ENCODE measurements at places on chromosomes 3 and 15.

DNA sequence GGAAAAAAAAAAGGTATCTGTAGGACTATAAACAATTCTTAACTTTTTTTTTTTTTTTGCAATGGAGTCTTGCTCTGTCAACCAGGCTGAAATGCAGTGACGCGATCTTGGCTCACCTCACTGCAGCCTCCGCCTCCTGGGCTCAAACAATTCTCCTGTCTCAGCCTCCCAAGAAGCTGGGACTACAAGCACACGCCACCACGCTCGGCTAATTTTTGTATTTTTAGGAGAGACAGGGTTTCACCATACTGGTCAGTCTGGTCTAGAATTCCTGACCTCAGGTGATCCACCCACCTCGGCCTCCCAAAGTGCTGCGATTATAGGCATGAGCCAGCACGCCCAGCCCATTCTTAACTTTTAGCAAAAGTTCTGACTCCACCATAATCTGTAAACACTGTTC is 50.5 kb downstream of the TRPM7 start:
- no peak for DNase-seq

DNA sequence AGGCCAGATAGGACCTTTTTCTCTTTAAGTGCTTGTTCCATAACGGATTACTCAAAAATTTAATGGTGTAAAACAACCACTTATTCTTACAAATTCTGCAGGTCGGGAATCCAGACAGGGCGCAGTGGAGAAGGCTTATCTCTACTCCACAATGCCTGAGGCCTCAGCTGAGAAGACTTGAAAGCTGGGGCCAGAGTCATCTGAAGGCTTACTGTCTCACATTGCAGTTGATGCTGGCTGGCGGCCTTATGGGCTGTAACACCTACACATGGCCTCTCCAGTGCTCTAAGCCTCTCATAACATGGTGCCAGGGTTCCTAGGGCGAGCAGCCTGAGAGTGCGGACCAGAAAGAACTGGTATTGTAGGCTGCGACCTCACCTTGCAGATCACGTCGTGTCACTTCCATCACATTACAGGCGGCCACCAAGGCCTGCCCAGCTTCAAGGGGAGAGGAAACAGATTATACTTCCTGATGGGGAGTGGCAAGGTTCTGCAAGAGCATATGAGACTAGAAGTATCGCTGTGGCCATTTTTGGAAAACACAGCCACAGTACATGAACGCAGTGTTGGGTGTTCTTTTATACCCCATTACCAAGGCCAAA is 32.4 kb downstream of the CMTM7 start:
- DNase-seq = no peak

DNA sequence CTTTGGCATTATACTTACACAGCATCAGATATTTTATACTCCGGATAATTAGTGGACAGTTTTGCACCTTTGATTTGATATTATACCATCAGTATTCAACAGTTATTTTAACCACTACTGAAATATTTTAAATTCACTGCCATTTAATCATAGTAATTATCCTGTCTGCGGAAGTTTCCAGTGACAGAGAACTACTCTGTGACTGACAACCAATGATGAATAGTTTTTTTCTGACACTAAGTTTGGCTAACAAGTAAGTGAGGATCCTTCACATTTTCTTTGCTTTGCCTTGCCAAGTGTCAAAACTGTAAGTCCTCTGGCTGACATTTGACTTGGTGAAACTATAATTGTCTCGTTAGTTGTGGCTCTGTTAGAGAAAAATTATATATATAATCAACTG is 30.5 kb upstream of the GOLGA8B start:
- no peak for DNase-seq

DNA sequence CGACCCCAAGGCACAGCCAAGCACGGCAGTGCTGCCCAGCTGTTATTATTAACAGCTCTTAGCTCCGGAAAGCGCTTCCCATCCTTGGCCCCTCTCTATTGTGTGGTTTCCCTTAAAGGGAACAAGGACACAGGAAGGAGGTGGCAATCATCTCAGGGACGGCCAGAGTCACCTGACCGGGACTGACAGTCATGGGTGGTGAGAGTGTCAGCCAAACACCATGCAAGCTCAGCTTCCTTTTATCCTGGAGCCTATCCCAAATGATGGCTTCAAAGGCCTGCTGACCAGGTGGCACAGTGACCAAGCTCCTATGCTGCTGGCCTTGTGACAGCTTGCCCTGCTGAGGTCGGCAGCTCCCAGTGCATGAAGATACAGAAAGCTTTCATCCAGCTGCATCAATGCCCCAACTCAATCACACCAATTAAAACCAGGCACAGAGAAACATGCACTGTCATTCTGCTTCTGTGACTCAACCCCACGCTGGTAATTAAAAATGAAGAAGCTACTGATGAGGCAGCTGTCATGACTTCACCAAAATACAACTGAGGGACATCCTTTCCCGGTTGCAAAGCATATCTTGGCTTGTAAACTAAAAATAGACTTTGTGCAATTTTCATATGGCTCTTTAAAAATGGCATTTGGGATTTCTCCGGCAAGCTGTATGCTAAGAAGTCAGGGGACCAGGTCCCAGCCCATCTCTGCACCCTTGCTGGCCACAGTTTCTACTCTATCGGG is 34.0 kb downstream of the PCSK6 start:
- peak; percentile 63 for DNase-seq

DNA sequence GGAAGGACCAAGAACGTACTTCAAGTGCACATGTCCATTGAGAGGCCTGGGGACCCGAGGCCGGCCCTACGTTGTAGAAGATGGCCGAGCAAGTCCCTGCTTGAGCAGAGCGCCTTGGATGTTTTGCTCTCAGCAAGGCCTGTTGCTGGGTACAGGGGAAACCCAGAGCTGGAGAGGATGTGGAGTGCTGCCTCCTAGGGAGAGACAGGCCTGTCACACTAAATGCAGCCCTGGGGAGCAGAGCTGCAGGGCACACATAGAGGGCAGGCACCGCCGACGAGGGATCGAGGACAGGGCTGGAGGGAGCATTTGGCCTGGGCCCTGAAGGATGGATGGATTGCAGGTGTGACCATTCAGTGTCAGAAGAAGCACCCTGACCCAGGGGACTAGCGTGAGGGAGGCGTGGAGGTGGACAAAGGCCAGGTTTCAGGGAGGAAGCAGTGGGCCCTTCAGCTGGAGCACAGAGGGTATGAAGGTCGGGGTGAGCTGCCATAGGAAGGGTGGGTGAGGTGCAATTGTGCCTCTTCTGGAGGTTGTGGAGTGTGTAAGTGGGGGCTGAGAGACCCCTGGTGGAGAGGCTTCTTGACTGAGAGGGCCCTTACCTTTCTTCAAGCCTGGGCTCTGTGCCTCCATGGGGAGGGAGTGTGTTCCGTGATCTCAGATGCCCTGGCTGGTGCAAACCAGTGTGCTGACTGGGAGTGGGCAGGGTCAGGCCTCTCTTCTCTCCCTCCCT is 142.4 kb downstream of the CHDH start:
- no peak for DNase-seq

DNA sequence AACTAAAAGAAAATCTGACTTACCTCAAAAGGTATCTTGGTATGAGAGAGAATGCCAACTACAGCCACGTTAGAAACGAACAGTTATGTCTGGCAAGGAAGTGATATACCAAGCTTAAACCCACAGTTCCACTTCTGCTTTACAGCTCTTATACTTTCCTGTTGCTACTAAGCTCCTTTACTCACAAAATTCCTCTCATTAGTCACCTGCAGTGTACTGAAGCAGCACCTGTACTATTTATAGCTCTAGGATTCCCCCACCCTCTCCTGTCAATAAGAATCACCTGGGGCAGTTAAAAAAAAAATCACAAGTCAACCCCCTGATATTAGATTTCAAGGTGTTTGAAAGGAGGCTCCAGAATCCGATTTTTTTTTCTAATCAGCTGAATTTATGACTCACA is 2.9 kb upstream of the TMEM266 start:
- no peak for DNase-seq

- DNase-seq = no peak
These were observed 1040.1 kb upstream of the NR2F2 start for GRCh38 chr15:95290176-95290974.

GRCh38 chr15:81195339-81195864 is 1.3 kb upstream of the IL16 start:
- DNase-seq = no peak

DNA sequence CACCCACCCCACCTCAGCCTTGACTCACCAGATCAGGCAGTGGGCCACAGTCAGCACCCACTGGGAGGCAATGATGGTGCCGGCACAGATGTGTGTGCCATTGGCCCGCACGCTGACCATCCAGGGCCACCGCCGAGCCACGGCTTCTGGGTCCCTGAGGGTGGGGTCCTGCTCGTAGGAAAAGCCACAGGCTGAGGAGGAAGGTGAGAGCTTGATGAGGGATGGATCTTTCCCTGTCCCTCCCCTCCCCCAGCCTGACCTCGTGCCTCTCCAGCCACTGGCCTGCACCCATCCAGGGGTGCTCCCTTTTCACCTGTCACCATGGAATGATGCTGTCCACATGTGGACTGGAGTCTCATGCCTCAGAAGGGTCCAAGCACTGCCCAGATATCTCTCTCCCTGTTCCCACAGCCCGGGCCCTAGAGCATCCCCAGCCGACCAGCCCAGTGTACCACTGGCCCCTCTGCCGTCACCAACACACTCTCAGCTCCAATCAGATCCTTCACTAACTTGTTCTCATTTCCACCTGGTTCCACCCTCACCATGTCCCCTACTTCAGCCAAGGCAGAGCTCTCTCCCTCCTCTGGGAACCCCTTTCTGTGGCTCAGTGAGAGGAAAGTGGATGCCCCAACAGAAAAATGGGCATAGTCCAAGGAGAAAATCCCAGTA is 2.0 kb downstream of the PRSS50 start:
- no peak for DNase-seq

DNA sequence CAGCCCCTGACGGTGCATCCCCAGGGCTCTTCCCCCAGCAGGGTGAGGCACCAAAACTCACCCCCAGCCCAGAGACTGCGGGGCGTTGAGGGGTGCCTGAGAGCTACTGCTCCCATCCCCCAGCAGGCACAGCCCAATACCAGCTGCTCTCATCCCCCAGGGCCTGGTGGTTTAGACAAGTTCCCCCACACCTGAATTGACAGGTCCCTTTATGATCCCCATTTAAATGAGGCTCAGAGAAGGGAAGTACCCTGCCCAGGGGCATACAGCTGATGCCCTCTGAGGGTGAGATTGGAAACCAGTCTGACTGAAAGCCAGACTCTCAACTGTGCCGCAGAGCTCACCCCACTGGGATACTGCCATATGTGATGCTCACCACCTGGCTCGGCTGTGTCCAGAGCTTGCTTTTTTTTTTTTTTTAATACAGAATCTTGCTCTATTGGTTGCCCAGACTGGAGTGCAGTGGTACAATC is 20.1 kb downstream of the DUSP7 start:
- DNase-seq = peak; percentile 72

- no peak for DNase-seq
These were observed 57.5 kb downstream of the IGSF11 start for GRCh38 chr3:118977118-118977517.

GRCh38 chr15:61092361-61093157 is 136.5 kb downstream of the RORA start:
- DNase-seq = no peak

DNA sequence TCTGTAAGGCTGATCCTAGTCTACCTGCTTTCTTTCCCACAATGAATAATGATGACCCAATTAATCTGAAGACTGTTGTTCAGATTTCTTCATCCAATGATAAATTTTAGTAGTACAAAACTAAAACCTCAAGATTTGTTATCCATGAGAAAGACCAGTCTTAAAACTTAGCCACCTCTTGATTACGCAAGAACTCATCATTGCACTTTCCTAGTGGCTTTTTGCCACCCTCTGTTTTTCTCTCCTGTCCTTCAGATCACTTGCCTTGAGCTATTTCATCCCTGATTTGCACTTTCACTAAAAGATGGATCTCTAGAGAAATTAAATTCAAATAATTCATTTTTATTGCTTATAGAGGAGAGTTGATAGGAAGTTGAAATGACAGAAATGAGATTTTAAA is 142.7 kb upstream of the RBMS3 start:
- no peak for DNase-seq

GRCh38 chr3:124351430-124352148 is 359.7 kb upstream of the ROPN1 start:
- peak; percentile 62 for DNase-seq

GRCh38 chr3:77179762-77180161 is 139.9 kb downstream of the ROBO2 start:
- no peak for DNase-seq

- no peak for DNase-seq
These were observed 39.2 kb downstream of the BOC start for GRCh38 chr3:113250566-113250965.

DNA sequence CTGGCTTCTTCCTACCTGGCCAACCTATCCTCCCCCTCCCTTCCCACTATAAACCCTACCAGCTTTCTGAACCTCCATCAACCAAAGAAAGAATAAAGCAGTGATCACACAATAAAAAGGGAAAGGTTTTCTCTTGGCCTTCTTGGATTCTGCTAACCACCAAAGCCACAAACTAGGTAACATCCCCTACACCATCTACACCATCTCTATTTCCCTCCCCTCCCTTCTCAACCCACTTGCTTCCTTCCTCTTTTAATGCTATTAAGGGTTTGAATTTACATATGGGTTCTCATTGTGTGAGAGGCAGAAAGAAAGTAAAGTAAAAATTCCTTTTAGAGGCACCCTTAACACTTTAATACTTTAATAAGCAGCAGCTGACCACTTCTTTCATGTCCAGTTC is 25.8 kb upstream of the RSL24D1 start:
- DNase-seq = no peak

GRCh38 chr15:63601026-63601703 is 4.0 kb downstream of the FBXL22 start:
- peak; percentile 77 for DNase-seq

GRCh38 chr3:5115506-5116162 is 6.5 kb upstream of the ARL8B start:
- DNase-seq = no peak

- DNase-seq = no peak
These were observed 127.0 kb downstream of the KLHL25 start for GRCh38 chr15:85667491-85668424.

GRCh38 chr15:90071220-90071807 is 31.0 kb downstream of the IDH2 start:
- peak; percentile 88 for DNase-seq

DNA sequence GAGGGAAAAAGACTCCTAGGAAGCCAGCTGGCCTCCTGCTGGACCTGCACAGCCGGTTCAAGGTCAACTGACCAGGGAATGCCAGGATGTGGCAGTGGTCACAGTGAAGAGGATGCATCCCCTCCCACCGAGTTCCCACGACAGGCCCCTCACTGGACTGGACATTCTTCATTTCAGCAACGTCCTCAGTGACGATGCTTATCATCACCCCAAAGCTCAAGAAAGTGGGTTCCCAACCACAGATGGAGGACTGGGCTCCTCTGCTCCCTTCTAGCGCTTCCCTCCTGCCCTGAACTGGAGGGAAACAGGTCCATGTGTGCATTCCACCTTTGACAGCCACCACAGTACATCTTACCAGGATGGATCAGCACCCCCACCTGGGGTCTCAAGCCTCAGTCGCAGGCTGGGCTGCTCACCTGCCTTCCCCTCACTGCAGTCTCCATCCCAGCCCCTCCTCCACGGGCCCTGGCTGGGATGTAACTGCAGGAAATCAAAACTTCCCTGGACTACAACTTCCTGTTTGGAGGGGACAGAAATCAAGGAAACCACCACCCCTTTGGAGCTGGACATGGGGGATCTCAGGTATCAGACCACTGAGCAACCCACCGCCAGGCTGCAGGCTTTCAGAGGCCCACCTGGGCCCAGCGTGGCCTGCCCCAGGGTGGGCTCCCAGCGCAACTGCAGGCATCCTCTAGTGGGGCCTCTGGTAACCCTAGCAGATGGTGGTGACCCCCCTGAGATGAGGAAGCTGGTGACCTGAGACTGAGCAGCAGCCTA is 7.3 kb downstream of the CALML4 start:
- DNase-seq = peak; percentile 16

All from SK-N-SH (cell line).